ENCODE measurements at places on chromosomes 11 and 22.

DNA sequence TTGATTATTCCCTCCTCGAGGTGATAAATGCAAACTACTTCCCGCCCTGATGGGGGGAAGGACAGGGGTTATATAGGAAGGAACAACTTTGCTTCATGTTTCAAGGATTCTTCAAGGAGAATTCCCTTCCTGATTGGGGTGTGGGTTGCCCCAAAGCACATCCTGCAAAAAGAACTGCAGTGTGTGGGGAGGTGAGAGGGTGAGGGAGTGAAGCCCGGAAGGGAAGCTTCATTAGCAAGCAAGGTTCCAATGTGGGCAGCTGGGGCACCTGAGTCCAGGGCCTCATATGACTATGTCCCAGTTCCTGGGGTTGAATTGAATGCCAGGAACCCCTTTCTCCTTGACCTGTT lies 326.0 kb downstream of the MN1 start:
- DNase-seq = no peak

- no peak for DNase-seq
Observed at GRCh38 chr11:70603756-70604211, 205.5 kb downstream of the CTTN start.

- DNase-seq = no peak
Observed at GRCh38 chr11:14698771-14699170, 55.2 kb downstream of the PDE3B start.

DNA sequence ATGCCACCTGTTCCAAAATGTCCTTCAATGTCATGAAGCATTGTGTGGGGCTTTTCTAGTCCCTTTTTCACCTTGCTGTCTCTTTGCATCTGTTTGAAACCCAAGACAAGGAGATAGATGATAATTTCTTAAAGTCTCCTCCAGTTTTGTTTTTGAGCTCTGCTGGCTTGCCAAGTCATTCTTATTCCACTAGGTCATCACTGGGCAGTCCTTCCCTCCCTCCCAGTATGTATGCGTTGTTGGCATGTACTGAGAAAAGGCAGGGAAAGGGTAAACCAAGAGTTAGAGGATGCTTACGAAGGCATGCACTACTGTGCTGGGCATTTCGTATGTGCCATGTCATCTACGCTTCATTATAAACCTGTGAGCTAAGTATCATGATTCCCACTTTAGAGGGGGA lies 78.6 kb downstream of the PARVA start:
- no peak for DNase-seq

- DNase-seq = no peak
Observed at GRCh38 chr11:14237444-14237961, 121.5 kb downstream of the RRAS2 start.

- no peak for DNase-seq
Observed at GRCh38 chr22:22488736-22489135, 19.8 kb downstream of the ZNF280B start.

- no peak for DNase-seq
Observed at GRCh38 chr22:50271519-50271970, 1.4 kb upstream of the MAPK11 start.

DNA sequence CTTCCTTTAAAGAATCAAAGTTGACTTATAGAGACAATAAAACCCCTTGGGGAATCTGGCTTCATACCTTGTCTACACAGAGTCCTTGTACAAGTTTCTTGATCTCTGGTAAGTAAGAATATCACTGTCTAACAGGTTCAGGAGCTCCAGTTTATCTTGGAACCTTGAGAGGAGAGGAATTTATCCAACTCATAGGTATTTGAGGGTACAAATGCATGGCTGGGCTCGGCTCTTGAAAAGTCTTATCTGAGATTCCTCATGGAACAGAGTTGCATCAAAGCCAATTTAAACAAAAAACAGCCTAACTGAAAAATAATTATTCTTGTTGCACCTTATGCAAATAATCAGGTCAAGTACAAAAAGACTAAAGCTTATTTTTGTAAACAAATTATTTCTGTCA lies 33.4 kb downstream of the CARD18 start:
- DNase-seq = no peak

DNA sequence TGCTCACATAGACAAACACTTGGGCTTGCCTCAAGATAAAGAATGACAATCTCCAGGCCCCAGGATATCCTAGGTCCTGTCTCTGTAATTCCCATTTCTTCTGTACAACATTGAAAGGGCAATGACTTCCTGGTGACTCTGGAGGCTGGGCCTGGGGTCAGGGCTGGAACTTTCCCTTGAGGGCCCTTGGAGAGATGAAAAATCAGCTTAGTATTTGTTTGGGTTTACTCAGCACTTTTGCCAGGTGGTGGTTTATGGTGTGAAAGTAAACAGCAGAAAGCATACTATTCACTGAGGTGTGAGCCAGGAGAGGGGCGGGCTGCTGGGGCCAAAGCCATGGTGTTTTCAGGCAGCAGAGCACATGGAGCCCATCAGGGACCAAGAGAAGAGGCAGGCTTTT lies 214.7 kb upstream of the NARS2 start:
- no peak for DNase-seq

DNA sequence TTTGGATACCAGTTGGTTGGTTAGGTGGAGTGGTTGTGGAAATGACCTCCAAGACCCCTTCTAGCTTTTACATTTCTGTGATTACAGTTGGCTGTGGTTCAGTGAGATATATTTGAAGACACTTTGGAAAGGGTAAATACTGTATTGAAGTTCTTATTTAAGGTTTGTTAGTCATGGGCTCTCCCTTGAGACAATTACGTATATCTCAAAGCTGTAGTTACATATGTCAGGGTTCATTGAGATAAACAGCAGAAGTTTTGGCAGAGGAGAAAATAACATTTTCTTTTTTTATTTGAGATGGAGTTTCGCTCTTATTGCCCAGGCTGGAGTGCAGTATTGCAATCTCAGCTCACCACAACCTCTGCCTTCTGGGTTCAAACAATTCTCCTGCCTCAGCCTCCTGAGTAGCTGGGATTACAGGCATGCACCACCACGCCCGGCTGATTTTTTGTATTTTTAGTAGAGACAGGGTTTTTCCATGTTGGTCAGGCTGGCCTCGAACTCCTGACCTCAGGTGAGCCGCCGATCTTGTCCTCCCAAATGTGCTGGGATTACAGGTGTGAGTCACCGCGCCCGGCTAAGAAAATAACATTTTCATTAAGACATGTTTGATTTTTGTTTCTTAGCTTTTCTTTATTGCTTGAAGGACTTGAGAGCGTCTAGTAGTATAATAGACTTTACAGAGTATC lies 1.9 kb downstream of the RNF121 start:
- no peak for DNase-seq

DNA sequence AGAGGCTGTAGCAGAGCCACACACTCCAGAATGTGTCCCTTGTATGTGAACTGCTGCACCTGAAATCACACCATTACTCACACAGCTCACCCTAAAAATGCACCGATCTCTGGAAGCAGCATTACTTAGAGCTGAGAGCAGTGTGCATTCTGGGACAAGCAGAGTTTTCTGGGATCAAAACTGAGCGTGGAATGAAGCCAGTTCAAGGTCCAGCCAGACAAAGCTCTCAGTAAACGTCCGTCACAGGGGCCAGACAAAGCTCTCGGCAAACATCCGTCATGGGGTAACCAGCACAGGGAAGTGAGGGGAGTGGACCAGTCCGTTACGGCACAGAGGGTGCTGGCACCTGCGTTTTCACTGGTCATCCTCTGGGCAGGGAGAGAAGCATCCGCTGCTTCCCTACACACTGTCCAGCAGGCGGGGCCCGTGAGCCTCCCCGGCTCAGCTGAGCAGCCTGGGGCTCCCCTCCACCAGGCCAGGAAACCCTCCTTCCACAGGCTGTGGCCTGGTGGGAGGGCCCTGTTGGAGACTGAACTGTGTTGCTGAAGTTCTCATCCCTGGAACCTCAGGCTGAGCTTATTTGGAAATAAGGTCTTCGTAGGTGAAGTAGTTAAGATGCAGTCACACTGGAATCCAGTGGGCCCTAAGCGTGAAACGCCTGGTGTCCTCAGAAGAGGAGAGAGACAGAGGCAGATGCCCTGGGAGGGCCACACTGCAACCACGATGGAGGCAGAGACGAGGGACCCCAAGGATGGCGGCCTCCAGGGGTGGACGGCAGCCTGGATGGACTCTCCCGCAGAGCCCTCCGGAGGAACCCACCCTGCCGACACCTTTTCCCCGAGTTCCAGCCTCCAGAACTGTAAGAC lies 883.9 kb downstream of the BRD1 start:
- DNase-seq = peak; percentile 70

DNA sequence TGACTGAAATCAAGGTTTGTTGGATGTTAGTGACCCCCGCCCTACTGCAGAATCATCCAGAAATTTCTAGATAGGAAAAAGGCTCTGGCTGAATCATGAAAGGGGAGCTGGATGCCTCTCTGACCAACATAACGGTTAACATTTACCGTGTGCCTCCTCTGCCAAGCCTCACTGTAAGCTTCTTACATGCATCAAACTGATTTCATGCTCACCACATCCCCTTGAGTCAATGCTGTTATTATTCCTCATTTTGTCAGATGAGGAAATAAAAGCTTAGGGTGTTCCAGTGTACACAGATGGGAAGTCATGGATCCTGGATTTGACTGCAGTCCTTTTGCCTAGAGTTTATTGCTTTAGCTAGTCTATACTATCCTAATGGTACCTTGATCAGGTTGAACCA lies 5.9 kb upstream of the HMOX1 start:
- no peak for DNase-seq

All from left forelimb (tissue), 1 donor.